Articular chondrocyte of knee joint (primary cell): ENCODE measurements at places on chromosomes 2 and 18. TPM values are rescaled to one million over a fixed set of nuclear protein-coding genes. Genes with fewer than 3 reads are reported as not detected.

CD226 gene
- 0.32 and 0.65 TPM in 2 replicates for total RNA-seq

SYT4 gene
- total RNA-seq = not detected in 2 replicates

KCNJ3 gene
- not detected in 2 replicates for total RNA-seq

PLEKHH2 gene
- total RNA-seq = 27.0 and 33.1 TPM in 2 replicates
